ENCODE measurements at places on chromosomes 3 and 15.
A peak's percentile ranks its signal among the peaks of the same experiment; 100 is the strongest.

- no peak for DNase-seq
Observed at GRCh38 chr3:1693145-1693544, 405.5 kb upstream of the CNTN4 start.

DNA sequence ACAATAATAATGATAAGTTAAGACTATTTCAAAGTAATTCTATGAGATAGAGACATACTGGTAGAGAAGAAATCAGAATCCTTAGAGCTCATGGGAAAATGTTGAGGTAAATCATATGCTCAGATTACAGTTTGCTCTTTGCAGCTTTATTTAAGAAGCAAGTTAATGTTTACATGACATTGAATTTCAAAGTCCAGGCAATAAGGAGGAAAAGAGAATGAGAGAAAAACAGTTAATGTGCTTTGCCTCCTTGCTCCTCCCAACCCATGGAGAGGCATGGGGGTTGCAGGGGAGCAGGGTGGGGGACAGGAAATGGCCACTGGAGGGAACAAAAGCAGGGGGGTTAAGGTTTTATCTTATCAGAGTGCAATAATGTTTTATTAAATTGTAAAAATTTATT lies 42.2 kb upstream of the ZBTB38 start:
- no peak for DNase-seq

DNA sequence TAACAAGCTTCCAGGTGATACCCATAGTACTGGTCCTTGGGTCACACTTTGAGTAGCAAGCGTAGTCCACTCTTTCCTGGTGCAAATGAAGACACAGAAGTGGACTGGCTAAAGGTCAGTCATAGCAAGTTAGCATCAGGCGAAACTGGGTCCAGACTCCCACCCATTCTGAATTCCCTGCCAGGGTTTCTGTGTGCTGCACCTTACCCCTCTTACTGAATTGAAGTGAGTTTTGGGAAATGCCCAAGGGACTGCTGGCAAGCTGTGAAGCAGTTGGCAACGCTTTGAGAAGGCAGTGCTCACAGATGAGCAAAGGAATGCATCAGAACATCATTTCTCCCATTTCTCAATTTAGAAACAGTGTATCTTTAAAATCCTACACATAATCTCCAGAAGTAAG lies 1.8 kb upstream of the LSG1 start:
- no peak for DNase-seq

DNA sequence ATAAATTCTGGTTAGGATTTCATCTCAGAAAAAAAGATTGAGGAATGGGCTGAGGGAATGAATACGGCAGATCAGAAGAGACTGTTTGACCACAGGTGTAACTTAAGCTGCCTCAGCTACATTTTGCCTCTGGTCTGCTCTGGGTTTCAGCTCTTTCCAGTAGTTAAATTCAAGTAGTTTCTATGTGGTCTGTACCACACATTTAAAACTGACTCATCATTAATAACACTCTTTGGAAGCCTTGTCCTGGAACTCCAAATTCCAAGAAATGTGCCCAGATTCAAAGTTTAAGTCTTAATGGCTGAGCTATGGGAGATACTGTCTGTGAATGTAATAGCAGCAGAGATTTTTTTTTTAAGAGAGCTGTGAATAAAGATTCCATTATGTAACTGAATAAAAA lies 133.1 kb upstream of the IGSF10 start:
- peak; percentile 29 for DNase-seq

DNA sequence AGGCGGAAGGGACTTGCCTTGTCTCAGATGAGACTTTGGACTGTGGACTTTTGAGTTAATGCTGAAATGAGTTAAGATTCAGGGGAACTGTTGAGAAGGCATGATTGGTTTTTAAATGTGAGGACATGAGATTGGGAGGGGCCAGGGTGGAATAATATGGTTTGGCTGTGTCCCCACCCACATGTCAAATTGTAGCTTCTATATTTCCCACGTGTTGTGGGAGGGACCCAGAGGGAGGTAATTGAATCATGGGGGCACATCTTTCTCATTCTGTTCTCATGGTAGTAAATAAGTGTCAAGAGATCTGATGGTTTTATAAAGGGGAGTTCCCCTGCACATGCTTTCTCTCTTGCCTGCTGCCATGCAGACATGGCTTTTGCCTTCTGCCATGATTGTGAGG lies 89.2 kb downstream of the CGGBP1 start:
- no peak for DNase-seq

DNA sequence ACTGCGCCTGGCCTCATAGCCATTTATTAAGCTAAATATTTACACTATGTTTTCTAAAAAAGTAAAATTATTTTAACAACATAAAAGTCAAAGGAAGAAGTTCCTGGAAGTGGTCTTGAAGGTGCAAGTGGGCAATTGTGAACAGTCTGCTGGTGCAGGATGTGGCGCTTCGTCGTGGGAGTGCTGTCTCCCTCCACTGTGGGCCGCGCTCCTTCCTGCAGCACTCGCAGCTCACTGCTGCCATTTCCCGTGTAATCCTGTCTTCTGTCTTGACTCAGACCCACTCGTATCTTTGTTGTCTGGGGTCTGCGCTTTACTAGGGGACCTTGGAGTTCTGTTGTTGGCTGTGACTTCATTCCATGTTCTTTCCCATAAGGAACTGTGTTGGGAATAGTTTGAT lies 56.3 kb downstream of the APBA2 start:
- DNase-seq: no peak

- DNase-seq: peak; percentile 59
Observed at GRCh38 chr3:76365275-76365674, 579.9 kb upstream of the ZNF717 start.

GRCh38 chr3:133393691-133394474 lies 6.0 kb upstream of the BFSP2 start:
- no peak for DNase-seq

GRCh38 chr3:145118303-145118702 lies 1042.7 kb downstream of the PLOD2 start:
- no peak for DNase-seq

- no peak for DNase-seq
Observed at GRCh38 chr3:155608228-155608920, 136.5 kb downstream of the PLCH1 start.

GRCh38 chr15:33380406-33380805 lies 69.6 kb downstream of the RYR3 start:
- no peak for DNase-seq

GRCh38 chr3:53084310-53085001 lies 38.6 kb upstream of the SFMBT1 start:
- no peak for DNase-seq

- no peak for DNase-seq
Observed at GRCh38 chr3:4546346-4547178, 53.4 kb downstream of the ITPR1 start.

- DNase-seq: no peak
Observed at GRCh38 chr3:147941969-147942368, 532.8 kb downstream of the ZIC1 start.

DNA sequence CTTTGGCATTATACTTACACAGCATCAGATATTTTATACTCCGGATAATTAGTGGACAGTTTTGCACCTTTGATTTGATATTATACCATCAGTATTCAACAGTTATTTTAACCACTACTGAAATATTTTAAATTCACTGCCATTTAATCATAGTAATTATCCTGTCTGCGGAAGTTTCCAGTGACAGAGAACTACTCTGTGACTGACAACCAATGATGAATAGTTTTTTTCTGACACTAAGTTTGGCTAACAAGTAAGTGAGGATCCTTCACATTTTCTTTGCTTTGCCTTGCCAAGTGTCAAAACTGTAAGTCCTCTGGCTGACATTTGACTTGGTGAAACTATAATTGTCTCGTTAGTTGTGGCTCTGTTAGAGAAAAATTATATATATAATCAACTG lies 30.5 kb upstream of the GOLGA8B start:
- no peak for DNase-seq

DNA sequence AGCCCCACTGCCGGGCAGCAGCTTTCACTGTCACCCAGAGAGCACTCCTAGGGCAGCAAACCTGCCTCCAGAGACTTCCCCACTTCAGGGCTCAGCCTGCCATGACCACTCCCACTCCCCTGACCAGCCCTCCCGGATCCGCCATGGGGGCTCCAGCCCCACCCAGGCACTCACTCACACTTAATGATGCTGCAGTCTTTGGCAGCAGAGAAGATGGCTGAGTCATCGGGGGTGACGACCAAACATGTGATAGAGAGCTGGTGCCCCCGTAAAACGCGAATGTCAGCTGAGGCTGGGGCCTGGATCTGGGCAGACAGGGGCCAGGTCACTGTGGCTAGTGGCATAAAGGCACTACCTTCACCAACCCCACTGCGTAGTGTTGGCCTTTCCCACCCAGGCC lies 4.7 kb downstream of the RRP9 start:
- DNase-seq: no peak

- no peak for DNase-seq
Observed at GRCh38 chr15:59997070-59997701, 6.9 kb upstream of the FOXB1 start.

DNA sequence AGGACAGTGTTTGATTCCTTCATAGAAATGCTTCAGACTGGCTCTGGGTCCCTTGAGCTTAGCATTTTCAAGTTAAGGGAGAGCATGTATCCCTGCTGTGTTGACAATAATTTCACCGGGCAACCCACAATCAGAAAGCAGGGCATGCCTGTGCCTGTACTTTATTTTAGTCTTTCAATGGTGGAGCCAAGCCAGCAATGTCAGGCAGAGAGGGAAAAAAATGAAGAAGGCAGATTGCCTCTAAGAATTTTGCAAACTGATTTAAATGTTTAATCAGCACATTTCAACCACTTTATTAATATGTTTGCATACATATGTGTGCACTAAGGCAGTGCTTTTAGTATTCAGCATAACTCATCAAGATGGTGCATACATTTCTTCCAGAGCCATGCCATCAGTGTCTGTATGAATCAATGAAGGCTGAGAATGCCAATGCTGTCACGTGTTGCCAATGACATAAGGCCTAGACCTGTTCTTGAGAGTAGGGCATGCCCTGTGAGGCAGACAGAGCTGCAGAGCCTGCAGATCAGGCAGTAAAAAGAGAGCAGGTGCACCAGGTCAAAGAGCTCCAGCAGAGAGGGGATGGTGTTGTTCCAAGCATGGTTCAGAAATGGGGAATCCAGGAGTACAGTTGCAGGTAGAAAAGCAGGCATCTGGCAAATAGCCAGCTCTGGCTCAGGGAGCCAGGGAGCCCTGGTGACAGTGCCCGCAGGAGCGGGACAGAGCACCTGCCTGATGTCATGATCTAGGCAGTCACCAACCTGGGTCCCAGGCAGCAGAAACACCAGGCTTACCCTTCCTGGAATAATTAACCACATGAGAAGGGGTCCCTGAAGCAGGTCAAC lies 508.5 kb downstream of the GABRG3 start:
- no peak for DNase-seq

DNA sequence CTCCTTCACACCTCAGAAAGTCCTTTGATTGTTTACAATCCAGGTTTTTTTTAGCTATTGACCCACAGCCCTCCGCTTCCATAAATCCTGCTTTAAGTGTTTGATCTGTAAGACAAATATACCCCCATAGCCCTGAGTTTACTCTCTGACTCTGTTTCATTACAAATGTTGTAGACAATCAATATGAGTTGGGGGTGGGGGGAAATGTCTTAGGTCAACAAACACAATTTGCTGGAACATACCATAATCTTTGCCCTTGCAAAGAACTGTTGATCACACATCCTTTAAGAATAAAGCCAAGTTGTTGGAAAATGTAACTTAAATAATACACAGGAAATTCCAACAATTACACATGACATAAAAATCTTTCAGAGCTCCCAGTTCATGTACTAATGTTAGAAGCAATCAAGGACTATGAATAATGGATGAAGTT lies 301.8 kb upstream of the SEMA6D start:
- DNase-seq: no peak

GRCh38 chr3:25090698-25091453 lies 337.2 kb upstream of the RARB start:
- DNase-seq: no peak

DNA sequence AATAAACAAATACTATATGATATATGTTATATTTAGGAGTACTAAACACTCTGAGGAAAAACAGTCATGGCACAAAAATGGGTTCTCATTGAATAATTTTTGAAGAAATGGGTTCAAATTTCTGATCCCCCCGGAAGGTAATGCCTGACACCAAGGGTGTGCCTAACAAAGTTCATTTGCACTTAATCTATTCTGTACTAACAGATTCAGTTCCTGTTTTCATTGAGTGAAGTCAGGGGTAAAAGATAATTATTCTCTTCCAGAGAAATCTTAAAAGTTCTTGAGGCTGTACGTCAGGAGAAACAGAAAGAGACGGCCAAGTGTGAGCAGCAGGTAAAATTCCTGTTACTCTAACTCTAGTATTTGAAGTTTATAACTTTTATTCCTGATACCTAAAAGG lies 34.5 kb upstream of the TMEM42 start:
- DNase-seq: no peak

DNA sequence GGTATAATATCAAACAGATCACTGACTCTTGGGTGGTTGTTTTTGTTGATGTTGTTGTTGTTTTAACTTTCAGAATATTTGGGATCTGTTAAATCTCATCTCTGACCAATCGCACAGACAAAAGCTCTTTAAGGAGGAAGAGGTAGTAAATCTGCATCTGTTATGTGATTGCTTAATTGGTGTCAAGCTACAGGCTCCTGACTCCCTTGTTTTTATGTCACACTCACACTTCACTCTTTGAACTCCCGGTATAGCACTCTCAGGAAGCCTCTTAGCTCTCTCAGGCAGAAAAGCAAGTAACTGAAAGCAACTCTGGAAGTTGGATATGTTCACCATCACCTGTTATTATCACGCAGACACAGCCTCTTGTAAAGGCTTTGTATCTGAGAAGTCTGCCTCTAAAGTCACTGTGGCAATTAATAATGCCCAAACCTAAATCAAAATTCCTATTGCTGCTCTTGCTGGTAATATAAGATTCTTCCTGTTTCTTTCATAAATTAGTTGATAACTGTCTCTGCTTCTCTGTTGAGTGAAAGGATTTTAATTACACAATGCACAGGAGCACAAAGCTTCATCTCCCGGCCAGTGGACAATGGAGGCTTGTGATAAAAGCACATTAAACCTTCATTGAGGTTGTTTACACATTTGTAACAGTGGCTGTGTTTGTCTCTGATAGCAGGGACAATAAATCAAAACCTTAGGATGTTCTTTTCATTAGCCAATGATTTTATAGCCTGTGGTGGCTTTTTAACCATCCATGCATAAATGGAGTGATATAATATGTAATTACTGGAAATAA lies 576.7 kb downstream of the MFSD1 start:
- DNase-seq: no peak

- no peak for DNase-seq
Observed at GRCh38 chr3:121063628-121064027, 155.6 kb downstream of the STXBP5L start.

- DNase-seq: no peak
Observed at GRCh38 chr3:2212206-2212605, 113.5 kb downstream of the CNTN4 start.

GRCh38 chr3:34882764-34883163 lies 756.6 kb upstream of the ARPP21 start:
- DNase-seq: no peak

- no peak for DNase-seq
Observed at GRCh38 chr15:69830876-69831275, 266.8 kb downstream of the TLE3 start.

DNA sequence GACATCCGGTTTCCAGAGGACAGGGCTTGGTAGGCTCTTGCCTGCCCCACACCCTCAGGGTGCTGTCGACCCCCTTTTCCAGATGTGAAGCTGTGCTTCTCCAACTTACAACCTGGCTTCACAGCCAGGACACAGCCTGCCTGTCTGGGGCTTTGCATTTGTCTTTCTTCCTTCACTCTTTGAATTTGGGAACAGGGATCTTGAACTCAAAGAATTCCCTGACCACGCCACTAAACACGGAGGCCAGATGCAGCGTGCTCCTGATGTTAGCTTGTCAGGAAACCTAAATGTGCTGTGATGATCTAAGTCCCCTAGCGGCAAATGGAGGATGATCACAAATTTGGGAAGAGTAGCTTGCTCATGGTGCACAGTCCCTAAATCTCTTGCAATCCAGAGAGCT lies 244.8 kb upstream of the RGMA start:
- no peak for DNase-seq

Data from COLO829 (cell line).